ENCODE measurements at places on chromosomes 2 and 18. TPM values are rescaled to one million over a fixed set of nuclear protein-coding genes. Genes with fewer than 3 reads are reported as not detected.

GALNT5 gene
- polyA plus RNA-seq, result 28.9 TPM

BOLL gene
- polyA plus RNA-seq, result not detected

ZNF804A gene
- 2.7 TPM for polyA plus RNA-seq

DNA sequence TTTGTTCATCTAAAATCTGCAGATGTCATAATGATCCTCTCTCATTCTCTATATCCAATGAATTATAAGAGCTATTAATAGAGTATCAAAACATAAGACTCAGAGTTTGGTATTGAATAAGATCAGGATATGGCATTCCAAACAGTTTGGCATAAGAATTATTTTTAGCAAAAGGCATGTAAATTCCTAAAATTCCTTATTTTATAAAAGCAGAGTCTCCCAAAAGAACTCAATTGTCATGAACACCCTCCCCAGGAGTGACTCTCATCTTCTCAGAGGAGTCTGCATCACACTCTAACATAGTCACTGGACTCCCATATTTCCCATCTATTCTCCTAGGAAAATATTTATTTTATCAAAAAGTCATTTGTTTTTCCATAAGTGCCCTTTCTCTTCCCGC lies 1710.2 kb upstream of the SLC39A10 start:
- no peak for DNase-seq

GRCh38 chr2:233794128-233794658 lies 16.1 kb downstream of the MROH2A start:
- no peak for DNase-seq

GRCh38 chr2:130820279-130820861 lies 16.3 kb upstream of the ARHGEF4 start:
- DNase-seq, result no peak

DNA sequence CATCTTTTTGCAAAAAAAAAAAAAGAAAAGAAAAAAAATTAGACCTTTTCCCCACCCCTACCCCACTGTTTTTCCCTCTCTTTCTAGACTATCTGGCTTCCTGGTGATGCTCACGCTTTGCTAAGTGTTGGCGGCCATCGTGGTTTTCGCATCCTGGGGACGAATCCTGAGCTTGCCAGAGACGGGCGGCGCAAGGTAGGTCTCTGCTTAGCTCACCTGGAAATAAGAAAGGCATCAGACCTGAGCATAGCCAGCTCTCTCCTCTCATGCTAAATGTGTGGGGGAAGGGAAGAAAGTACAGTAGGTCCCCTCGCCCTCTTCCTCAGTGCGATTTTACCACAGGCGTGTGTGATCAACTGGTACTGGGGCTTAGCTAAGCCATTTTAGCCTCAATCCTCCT lies 90.5 kb downstream of the KLHL29 start:
- DNase-seq, result no peak

DNA sequence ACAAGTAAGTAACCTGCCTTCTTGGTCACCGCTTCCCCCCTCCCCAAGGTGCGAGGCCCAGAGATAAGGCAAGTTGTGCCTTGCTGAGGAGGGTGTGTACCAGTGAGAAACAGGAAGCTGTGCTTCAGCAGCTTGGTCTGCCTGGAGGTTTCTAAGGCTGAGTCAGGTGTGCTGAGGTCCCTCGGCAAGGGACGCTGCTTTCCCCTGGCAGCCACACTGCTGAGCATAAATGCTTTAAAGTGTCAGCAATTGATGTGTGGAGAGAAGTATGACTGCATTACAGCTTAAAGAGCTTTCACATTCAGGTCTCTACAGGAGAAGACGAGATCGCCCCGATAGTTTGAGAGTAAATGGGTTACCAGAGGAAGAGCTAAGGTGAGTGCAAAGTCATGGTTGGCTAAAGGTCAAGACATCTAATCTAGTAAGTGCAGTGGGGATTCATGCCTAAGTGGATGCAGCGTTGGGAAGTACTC lies 86.9 kb downstream of the LIMS1 start:
- DNase-seq, result peak; percentile 46

DNA sequence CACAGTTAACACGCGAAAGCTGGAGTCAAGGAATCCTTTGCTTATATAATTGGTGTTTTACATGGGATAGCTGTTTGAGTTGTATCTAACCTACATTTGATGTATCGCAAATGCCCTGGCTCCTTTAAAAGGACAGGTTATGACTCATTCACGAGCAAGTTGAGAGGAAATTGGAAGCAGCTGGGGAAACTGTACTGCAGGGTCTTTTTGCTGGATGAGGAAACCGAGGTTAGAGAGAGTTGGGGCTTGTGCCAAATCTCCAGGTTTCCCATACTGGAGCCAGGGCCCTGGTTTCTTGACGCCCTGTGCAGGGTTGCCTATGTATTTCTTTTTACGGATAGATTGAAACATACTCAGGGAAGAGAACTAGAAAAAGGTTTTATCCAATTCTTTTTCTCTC lies 60.0 kb upstream of the SPTBN1 start:
- peak; percentile 81 for DNase-seq
